ENCODE measurements at places on chromosomes 13 and 19.

- no peak for DNase-seq
Measured at GRCh38 chr19:52896431-52897137, 851 bp downstream of the ZNF320 start.

GRCh38 chr19:750640-751423 is at the start of gene MISP:
TSS of gene MISP (plus strand) at chr19:751112. CDS start at chr19:756947, 5,835 bp downstream.
- no peak for DNase-seq

- DNase-seq = no peak
Measured at GRCh38 chr13:48160606-48161278, 65.8 kb upstream of the MED4 start.

DNA sequence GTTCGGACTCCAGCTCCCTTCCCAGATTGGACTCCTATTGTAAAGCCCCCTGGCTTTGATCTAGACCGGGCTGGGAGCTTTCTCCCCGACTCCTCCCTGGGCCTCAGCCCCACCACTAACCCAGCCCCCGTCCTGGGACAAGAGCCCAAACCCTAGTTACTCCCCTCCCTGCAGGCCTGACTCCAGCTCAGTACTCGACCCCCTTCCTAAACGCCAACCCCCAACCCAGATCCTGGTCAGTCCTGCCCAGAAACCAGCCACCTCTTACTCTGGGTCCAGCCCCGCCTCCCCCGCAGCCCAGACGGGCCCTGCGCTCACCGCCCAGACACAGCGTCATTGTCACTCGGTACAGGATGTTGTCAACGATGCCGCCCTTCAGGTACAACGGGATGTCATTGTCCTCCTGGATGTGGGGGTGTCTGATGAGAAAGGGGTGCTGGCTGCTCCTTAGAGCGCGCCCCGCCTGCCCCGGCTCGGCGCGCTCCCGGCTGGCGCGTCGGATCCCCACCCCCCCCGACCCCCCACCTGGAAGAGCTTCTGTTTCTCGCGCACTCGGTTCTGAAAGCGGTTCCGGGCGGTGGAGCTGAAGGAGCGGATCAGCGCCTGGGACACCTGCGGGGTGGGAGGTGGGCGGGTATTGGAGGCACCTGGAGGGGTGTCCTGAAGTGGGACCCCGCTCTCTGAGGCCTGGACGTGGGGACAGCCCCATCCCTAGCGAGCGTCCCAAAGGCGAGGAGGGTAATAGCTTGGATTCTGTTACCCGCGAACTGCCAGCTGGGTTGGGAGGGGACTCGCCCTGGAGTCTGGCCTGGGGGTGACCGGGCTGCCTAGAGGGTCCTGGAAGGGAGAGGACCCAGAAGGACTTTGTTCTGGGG is 866 bp downstream of the COX7A1 start:
- no peak for DNase-seq

DNA sequence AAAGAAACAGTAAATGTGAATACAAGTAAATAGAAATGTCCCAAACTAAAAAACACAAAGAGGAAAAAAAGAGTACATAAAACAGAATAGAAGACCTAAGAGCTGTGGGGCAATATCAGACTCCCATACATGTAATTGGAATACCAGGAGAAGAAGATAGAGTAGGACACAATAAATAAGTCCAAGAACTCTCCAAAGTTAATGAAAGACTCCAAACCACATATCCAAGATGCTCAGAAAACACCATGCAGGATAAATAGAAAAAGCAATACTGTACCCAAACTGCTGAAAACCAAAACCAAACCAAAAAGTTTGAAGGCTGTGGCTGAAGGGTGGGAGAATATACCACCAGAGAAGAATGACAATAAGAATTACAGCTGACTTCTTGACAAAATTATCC is 18.3 kb downstream of the THSD1 start:
- DNase-seq = no peak

DNA sequence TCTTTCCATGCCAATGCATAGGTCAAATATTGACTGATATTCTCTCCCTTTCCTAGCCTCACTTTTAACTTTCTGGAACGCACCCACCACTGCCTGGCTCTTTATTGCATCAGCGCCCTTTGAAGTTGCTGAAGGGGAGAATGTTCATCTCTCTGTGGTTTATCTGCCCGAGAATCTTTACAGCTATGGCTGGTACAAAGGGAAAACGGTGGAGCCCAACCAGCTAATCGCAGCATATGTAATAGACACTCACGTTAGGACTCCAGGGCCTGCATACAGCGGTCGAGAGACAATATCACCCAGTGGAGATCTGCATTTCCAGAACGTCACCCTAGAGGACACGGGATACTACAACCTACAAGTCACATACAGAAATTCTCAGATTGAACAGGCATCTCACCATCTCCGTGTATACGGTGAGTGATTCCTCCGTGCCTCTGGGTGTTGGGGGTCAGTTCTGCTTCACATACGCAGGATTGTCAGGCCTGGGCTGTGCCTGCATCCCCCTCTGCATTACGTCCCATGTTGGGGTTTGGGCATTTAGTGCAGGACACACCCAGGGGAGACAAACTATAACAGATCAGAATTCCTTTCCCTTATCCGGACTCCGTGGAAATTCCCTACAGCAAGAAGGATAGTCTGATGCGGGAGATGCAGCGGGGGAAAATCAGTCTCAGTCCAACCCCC is 1.3 kb downstream of the CEACAM21 start:
- no peak for DNase-seq

DNA sequence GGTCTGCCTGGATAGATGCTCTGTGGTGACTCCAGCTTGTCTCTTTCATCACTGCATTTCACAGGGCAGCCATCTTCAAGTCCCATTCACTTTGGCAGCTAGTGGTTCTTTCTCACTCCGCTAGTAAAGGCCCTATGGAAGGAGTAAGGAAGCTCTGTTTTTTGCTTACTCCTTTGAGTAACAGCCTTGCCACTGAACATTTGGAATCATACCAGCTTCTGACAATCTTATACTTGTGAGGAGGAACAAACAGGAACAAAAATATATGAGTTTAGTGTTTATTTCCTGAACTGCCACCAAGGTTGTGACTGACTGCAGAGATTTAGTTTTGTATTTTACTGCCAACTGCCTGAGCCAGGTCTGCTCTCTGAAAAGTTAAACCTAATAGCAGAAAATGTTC is 38.7 kb downstream of the KCTD4 start:
- no peak for DNase-seq

GRCh38 chr13:65889368-65889767 is 1340.8 kb downstream of the PCDH9 start:
- no peak for DNase-seq

DNA sequence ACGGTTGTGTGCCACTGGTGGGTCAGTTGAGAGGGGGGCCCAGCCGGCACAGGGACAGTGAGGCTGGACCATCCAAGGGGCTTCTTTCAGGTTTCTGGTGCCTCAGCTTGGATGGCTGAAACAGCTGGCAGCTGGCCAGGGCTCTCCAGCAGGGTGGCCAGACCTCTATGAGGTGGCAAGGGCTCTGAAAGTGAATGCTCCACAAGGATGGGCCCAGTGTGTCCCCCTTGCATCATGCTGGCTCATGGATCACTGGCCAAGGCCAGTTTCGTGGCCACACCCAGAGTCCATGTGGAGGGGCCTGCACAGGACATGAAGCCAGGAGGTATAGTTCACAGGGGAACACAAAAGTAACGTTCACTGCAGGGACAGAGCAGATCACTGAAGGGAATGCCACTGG is 49.6 kb downstream of the CDADC1 start:
- no peak for DNase-seq

GRCh38 chr13:34201050-34201913 is 383.3 kb downstream of the RFC3 start:
- no peak for DNase-seq

- no peak for DNase-seq
Measured at GRCh38 chr13:36553491-36553890, 120.3 kb upstream of the SERTM1 start.

- no peak for DNase-seq
Measured at GRCh38 chr19:43561139-43561970, 14.0 kb downstream of the XRCC1 start.

DNA sequence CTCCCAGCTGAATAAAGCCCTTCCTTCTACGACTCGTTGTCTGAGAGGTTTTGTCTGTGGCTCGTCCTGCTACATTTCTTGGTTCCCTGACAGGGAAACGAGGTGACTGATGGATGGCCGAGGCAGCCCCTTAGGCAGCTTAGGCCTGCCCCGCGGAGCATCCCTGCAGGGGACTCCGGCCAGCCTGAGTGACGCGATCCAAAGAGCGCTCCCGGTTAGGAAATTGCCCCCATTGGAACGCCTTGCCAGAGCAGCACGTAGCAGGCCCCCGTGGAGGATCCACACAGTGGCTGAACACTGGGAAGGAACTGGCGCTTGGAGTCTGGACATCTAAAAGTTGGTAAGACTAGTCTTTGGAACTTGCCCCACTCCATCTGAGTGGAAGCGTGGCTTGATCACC is 296.8 kb upstream of the SGCG start:
- no peak for DNase-seq

- no peak for DNase-seq
Measured at GRCh38 chr13:34772206-34772605, 169.9 kb upstream of the NBEA start.
